NCI-H774 (cell line): ENCODE measurements at places on chromosomes 3 and 15.

DNA sequence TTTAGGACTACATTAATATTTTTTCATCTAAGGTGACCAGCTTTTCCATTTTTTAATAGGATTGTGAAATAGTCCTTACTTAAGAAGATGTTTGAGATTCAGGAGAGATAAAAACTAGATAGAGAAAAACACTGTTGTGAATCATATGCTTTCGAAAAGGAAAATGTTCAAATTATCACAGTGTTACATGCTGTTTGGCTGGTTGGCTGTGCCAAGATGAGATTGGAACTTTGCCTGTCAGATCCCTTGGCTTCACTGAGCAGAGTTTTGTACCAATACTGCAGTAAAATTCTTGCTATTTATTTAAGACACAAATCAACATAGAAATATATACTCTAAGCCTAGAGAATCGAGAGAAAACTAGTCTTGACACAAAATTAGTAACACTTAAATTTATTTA, 117.2 kb downstream of the OXSM start:
- no peak for DNase-seq

DNA sequence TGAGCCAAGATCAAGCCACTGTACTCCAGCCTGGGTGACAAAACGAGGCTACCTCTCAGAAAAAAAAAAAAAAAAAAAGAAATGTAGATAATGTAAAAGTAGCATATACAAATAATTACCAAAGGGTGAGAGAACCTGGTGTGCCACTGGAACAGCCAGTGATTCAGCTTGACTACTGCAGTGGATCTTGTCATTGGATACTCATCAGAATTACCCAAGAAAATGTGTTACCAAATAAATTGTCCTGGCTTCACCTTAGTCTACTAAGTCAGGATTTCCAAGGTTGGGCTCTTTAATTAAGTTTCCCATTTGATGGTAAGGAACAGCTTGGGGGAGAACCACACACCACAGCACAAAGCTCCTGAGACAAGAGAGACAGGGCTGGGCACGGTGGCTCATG, 1.5 kb downstream of the NICN1 start:
- no peak for DNase-seq

DNA sequence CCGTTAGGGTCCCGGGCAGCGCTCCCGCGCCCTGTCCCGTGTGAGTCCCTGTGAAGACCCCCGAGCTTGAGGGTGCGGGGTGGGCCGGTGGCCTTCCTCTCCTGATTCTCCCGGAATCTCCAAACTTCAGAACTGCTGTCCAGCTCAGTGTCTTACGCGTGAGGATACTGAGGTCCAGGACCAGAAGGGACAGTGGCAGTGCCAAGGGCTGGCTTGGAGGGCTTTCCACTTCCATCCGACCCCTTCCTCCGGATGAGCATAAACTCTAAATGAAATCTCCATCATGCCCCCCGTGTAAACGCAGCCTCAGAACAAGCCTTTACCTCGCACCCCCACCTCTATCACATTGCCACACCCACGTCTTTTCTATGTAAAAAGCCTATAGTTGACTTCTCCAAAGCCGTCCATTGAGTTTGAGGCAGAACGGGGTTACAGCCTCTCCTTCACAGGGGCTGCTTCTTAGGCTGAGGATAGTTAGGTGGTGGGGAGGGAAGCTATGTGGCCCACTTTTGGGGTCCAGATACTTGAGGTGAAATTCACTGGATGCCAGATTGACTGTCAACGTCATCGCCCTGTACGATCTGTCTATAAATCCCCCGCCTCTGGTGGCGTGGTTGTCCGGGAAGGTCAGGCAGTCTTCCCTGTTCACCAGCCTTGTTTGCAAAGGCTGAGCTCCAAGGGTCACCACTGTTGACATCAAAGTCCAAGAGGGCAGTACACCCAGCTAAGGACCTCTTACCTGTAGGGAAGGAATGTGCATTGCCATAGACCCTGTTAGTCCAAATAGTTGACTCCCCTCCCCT, 1.1 kb downstream of the EDEM1 start:
- peak; percentile 8 for DNase-seq

DNA sequence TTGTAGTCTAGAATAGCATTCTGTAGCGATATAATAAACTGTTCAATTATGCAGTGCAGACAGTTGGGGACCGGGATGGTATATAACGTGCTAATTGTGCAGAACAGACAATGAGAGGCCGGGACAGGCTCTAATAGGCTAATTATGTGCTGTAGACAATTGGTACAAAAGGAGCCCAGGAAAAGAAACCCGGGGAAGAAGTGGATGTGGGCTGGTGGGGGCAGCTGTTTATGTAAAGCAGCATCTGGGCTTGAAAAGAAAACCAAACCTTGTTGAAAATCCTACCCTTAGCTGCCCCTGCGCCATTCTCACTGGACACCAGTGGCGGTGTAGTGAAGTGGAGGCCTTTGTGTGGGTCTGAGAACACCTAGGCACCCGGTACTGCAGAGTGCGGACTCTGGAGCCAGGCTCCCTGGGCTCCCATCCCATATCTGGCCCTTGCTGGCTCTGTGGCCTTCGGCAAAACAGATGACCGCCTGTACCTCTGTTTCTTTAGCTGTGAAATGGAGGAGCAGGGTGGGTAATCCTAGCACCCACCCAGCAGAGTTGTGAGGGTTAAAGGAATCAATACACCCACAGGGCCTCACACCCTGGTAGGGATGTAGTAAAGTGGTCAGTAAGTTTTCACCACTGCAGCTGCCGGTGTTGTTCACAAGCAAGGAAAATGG, 51.5 kb downstream of the CMTM6 start:
- no peak for DNase-seq

- no peak for DNase-seq
These were observed 1.1 kb upstream of the MSL2 start for GRCh38 chr3:136197159-136197793.

GRCh38 chr3:104316118-104316517, 1050.6 kb upstream of the ALCAM start:
- no peak for DNase-seq

- no peak for DNase-seq
These were observed 326.8 kb downstream of the TUSC7 start for GRCh38 chr3:117036259-117036799.

DNA sequence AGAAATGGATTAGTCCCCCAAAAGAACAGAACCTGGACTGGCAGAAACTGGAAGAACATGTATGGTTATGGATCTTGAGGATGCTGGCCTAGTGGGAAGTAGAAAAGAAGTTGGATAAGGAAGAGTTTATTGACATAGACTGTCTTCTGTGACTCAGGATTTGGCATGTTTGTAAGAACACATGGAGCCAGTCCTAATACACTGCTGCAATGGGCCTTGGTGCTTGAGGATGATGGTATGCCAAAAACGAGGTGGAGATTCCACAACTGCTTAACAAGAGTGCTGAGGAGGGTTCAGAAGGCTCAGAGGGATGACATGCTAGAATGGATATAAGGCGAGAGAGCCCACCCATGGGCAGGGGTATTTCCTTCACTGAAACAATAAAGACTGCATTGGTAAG, 22.4 kb downstream of the LZTFL1 start:
- DNase-seq = no peak
